ENCODE measurements at places on chromosomes 3 and 15.

DNA sequence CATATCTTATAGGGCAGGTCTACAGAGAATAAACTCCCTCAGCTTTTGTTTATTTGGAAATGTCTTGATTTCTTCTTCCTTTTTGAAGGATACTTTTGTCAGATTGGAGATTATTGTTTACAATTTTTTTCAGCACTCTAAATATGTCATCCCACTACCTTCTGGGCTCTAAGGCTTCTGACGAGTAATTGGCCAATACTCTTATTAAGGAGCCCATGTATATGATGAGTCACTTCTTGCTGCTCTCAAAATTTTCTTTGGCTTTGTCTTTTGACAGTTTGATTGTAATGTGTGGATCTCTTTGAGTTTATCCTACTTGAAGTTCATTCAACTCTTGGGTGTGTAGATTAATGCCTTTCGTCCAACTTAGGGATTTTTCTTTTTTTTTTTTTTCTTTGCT, 28.9 kb upstream of the CD200R1L start:
- no peak for DNase-seq

DNA sequence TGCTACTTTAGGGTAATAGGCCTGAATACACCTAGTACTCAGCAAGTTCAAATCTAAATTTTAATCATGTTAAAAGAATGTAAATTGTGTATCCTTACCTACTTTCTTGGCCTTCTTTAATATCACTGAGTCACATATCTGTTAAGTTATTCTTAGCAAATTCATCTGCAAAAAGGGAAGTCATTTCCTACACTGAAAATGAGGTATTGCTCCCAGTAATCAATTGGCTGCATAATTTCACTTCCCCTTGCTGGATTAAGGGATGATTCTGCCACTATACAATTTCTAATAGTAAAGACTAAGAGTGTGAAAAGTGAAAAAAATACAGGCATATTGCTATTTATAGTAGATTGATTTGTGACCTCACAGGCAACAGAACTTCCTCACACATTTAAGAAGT, 47.8 kb downstream of the CCDC54 start:
- DNase-seq = no peak

- DNase-seq = no peak
Observed at GRCh38 chr3:164897342-164897741, 181.0 kb downstream of the SI start.

- DNase-seq = no peak
Observed at GRCh38 chr3:119700269-119700919, 2.4 kb upstream of the CFAP91 start.

- DNase-seq = no peak
Observed at GRCh38 chr3:141710888-141711616, 27.0 kb upstream of the RNF7 start.

GRCh38 chr3:108099244-108099643, 8.4 kb upstream of the CD47 start:
- DNase-seq = no peak

- no peak for DNase-seq
Observed at GRCh38 chr3:88025001-88025552, 33.7 kb downstream of the CGGBP1 start.

DNA sequence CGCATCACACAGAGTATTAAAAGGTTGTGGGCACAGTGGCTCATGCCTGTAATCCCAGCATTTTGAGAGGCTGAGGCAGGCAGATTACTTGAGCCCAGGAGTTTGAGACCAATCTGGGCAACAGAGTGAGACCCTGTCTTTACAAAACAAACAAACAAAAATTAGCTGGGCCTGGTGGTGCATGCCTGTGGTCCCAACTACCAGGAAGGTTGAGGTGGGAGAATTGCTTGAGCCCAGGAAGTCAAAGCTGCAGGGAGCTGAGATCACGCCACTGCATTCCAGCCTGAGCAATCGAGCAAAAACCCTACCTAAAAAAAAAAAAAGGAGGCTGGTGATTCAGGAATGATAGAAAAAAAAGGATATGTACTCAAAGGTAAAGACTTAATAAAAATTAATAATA, 28.2 kb upstream of the ST6GAL1 start:
- DNase-seq = no peak

DNA sequence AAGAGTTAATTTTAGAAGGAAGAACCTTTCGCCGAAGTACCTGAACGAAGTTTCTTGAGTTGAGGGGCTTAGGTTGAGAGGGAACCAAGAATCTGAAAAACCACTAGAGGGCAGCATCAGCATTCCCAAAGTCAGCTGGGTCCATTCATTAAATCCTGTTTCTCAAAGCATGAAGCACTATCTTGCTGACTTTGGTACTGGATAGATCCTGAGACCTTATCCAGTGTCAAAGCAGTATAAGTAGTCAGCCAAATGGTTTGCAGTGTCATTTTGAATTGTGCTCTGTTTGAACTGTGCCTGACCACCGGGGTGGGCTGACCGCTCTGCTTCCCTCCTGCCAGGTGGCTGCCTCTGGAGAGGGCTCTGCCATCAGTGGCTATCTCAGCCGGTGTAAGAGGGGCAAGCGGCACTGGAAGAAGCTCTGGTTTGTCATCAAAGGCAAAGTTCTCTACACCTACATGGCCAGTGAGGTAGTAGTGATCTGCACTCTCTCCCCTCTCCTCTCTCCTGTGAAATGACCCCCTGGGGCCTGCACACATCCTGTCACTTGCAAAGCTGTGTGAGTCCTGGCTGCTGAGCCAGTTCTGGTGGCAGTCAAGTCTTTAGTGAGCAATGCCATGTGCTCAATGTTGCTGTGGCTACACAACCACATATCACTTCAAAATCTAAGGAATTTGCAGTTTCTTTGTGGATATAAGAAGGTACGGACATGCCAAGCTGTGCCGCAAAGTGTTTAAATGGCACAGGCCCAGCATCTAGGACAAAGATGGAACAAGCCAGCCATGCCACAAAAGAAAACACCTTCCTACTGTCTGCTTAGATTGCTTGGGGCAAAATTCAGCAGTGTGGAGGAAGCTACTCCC, 21.4 kb upstream of the NR2C2 start:
- DNase-seq = no peak

GRCh38 chr15:35596285-35596684, 50.3 kb upstream of the DPH6 start:
- no peak for DNase-seq

GRCh38 chr3:145936971-145937370, 224.0 kb downstream of the PLOD2 start:
- no peak for DNase-seq

- DNase-seq = no peak
Observed at GRCh38 chr3:54736459-54736858, 191.4 kb downstream of the LRTM1 start.

DNA sequence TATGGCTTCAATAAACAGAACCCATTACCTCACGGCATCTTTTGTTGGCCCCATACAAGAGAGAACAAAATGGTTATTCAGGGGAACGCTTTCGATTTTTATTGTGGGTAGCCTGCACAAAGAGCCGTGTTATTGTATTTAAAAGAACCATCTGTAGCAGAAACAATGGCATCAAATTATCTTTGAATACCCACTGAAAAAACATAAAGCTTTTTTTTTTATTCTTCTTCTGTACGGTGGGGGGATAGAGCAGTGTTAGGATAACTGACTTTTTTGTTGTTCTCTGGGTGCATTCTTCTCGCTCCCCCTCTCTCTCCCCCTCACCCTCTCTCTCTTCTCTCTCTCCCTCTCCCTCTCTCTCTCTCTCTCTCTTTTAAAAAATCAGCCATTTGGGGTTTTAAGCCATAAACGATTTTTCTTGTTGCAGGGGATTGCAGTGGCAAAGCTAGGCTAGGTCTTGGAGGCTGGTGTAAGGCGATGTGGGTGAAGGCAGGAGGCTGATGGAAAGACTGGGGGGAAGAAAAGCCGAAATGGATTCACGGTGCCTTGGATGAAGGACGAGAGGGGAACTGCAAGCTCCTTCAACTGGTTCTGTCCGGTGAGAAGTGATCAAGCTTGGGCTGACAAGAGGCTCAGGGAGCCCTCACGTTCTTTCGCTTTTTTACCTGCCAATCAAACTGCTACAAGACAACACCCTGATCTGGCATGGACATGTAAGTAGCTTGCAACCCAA, 12.4 kb upstream of the SOX2 start:
- no peak for DNase-seq

DNA sequence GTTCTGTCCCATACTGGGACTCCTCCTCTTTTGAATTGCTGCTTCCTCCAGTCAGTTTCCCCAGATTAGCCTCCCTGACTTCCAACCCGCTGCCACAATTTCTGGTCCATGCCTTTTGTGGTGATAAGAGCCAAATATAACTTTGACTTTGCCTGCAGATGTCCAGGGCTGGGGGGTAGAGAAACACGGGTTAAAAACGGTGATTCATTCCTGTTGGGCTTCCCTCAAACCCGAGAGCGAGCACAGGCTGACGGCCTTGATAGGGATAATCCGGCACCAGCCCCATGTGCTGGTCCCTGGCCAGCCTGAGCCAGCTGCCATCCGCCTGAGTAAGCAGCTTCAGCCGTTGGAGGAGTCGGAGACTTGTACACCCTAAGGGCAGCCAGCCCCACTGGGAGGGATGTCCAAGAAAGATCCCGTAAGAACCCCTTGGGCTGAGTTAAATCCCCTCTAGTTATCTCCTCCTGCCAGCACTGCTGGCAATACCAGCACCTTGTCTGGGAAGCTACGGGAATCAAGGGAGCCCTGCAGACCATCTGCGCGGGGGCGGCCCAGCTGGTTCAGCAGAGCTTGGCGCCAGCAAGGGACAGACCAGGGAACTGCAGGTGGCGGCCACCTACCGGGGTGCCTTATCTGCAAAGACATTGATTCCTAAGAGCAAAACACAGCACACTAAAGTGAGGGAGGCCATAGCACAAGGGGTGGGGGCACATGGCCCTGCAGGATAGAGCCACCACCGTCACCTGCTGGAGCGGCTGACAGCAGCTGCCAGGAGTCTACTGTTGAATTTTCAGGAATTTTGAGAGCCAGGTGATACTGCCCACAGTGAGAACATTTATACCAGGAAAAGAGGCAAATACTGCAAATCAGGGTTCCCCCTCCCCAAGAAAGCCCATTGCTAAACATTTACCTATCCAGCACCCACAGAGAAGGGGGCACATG, 18.1 kb downstream of the CSPG4 start:
- no peak for DNase-seq

- DNase-seq = no peak
Observed at GRCh38 chr15:50181969-50182218, at the start of gene SLC27A2. Gene SLC27A2, plus strand, starts transcription at chr15:50182196. Its CDS starts 232 bp downstream, at chr15:50182428.

GRCh38 chr15:90201130-90201943, at the start of gene SEMA4B:
Gene SEMA4B, plus strand, starts transcription at chr15:90201330. Its CDS starts 249 bp downstream, at chr15:90201579.
- DNase-seq = peak; percentile 60

DNA sequence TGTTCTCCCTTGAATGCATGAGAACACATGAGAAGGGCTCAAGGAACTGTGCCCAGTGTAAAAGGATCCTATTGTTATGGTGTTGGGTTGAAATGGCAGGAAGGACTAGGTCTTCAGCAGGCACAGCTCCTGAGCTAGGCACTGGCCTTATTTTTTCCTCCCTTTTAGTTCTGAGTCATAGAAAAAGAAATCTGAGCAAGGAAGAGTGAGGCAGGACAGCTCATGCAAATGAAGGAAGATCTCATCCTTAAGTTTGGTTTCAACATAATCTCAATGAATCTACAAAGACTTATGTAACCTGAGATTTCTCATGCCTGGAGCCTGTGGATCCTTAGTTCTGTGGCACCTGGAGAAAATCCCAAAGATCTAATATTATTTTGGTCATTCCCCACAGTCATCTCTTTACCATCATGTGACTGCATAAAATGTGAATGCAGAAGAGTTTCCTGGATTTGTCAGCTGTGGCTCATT, 188.6 kb upstream of the TBL1XR1 start:
- DNase-seq = no peak

DNA sequence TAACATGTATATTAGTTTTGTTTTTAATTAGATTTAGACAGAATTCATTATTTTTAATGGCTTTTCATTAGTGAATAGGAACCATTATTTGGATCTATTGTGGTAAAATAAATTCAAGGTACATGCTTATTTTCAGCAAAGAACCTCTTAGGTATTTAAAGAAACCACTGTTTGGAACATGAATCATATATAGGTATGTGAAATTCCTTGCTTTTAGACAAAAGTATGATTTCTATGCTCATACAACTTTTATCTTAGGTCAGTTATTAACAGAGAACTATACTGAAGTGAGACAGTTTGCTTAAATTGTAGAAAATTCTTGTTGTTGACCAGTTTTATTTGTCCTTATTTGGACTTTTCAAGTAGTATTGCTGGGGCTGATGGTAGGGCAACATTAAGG, 389.9 kb downstream of the FEZF2 start:
- DNase-seq = no peak

GRCh38 chr3:149895339-149895738, 75.4 kb downstream of the PFN2 start:
- no peak for DNase-seq

DNA sequence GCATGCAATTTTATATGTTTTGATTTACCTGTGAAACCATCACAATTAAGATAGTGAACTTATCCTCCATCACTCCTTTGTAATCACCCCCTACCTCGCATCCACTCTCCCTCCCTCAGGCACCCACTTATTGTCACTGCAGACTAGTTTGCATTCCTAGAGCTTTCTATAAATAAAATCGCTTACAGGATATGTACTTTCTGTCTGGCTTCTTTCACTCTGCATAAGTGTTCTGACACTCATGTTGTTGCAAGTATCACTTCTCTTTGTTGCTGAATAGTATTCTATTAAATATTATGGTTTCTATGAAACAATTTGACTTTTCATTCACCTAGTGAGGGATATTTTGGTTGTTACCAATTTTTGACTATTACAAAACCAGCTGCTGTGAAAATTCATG, 139.3 kb downstream of the RSRC1 start:
- DNase-seq = no peak

GRCh38 chr3:37639922-37640321, 221.8 kb upstream of the CTDSPL start:
- no peak for DNase-seq

GRCh38 chr3:62625268-62625667, 249.9 kb downstream of the CADPS start:
- DNase-seq = no peak

GRCh38 chr15:58423831-58424608, 7.8 kb upstream of the LIPC start:
- no peak for DNase-seq

- no peak for DNase-seq
Observed at GRCh38 chr3:32128936-32129335, 22.5 kb downstream of the GPD1L start.

DNA sequence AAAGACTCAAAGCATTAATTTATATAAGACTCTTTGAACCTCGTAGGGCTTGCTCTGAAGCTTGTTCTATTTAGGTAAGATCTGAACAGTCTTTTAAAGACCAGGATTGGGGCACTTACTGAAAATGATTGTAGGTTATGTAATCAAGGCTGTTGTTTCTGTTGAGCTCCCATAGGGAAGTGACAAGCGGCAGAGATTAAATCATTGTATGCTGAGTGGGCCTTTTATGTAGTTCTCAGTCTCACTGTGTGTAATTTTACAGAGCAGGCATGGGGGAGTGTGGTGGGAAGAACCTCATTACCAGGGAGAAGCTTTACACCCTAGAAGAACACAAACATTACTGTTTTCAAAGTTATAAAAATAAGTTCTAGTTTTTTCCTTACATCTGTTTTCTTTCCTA, 160.0 kb upstream of the SNTN start:
- DNase-seq = no peak

GRCh38 chr3:1272546-1273265, 179.9 kb downstream of the CNTN6 start:
- no peak for DNase-seq

GRCh38 chr3:54681706-54682105, 246.2 kb downstream of the LRTM1 start:
- DNase-seq = no peak

All from effector CD8-positive, alpha-beta T cell (primary cell).